ENCODE measurements at places on chromosomes 3 and 15.

- no peak for DNase-seq
These were observed 6.6 kb downstream of the ZBED2 start for GRCh38 chr3:111588527-111588926.

GRCh38 chr3:185927501-185928200 is 10.2 kb downstream of the TRA2B start:
- DNase-seq, result no peak

DNA sequence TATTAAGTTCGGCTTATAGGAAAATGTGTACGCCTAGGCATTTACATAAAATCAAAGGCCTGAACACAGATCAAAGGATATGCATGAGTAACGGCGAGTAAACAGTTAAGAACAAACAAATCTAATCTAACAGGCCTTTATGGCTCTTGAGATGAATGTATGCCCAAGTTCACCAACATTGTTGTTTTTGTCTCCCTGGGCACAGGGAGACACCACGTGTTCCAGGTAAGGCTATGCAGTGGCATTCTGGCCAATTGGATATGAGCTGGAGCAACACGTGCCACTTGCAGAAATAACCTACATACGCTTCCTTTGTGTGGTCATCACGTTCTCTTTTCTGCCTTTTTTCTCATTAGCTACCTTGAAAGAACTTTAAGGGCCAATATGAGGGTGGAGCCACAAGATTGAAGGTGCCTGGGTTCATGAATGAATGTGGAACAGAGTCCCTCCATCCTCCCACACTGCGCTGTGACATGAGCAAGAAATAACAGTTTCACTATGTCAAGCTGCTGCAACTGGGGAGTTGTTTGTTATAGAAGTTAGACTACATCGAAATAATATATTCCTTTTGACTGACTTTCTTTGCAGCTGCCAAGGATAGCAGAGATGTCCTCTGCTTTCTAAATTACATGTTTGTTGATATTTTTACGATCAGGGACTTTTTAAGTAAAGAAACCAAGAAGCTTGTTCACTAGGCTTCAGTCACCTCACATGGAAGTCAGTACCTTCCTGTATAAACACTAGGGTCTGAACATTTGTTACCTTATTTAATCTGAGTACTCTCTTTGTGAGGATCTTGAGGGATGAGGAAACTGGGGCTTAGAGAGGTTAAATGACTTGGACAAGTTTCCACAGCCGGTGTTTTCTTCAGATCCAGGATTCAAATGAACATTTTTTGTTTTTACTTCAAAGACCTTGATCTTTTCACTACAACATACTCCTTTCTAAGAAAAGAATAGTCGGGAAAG is 427.5 kb upstream of the TBL1XR1 start:
- no peak for DNase-seq

- no peak for DNase-seq
These were observed 18.0 kb upstream of the C2CD4B start for GRCh38 chr15:62183130-62183529.

GRCh38 chr3:104556372-104557078 is 810.2 kb upstream of the ALCAM start:
- DNase-seq, result no peak

- DNase-seq, result no peak
These were observed 177.6 kb upstream of the BCL6 start for GRCh38 chr3:187922704-187923416.

DNA sequence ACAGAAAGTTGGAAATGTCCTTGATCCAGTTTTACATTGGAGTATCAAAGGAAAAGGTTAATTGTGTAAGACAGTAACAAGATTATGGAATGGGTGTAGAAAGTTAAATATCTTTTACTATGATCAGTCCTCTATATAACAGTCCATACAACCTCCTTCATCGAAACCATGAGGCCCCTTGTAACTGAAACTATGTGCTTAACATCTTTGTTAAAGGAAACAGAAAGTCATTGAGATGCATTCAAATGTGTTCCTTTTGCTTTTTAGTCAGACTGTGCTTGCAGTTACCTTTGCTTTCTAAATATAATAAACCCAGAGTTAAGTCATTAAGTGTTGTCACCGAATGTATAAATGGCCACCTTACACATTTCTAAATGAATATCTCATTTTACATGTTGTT is 1298.5 kb downstream of the ROBO2 start:
- DNase-seq, result no peak

- no peak for DNase-seq
These were observed 31.9 kb upstream of the ADGRG7 start for GRCh38 chr3:100577382-100578008.

DNA sequence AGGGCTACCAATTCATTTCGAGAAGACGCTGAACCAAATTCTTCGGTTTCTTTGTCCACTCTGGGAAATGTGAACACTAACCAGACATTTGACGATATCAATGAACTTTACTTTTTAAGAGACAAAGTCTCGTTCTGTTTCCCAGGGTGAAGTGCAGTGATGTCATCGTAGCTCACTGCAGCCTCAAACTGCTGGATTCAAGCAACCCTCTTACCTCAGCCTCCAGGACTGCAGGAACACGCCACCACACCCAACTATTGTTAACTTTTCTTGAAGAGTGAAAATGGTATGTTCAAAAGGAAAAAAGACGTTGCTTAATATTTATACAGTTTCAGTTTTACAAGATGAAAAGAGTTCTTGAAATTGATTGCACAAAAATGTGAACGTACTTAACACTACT is 30.6 kb downstream of the MB21D2 start:
- no peak for DNase-seq

GRCh38 chr3:47161983-47162696 is 1.8 kb downstream of the SETD2 start:
- no peak for DNase-seq

- no peak for DNase-seq
These were observed 8.1 kb upstream of the SCG3 start for GRCh38 chr15:51672913-51673857.

GRCh38 chr3:30695302-30696061 is 89.1 kb downstream of the TGFBR2 start:
- DNase-seq, result no peak

- DNase-seq, result no peak
These were observed 41.1 kb downstream of the LIMD1 start for GRCh38 chr3:45635475-45636256.

- DNase-seq, result no peak
These were observed 70.0 kb upstream of the UBE2E1 start for GRCh38 chr3:23735535-23736326.

GRCh38 chr15:93110502-93111040 is 21.6 kb upstream of the RGMA start:
- no peak for DNase-seq

GRCh38 chr3:192889679-192890078 is 28.0 kb downstream of the MB21D2 start:
- DNase-seq, result no peak

DNA sequence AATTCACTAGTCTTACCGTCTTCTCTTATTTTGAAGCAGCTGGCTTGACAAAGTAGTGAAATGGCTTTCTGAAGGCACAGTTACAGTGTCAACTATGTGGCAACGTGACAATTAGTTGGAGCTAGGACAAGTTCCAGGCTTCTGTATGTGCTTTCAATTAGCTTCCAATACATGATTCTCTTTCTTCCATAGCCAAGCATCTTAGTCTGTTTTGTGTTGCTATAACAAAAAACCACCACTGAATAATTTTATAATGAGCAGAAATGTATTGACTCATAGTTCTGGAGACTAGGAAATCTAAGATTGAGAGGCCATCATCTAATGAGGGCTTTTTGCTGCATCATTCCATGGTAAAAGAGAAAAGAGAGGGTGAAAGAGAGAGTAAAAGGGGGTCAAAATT is 365.1 kb upstream of the PLSCR5 start:
- no peak for DNase-seq

GRCh38 chr15:94287794-94288246 is 56.5 kb downstream of the MCTP2 start:
- DNase-seq, result no peak

- DNase-seq, result no peak
These were observed 98.9 kb upstream of the CHL1 start for GRCh38 chr3:97417-98258.

DNA sequence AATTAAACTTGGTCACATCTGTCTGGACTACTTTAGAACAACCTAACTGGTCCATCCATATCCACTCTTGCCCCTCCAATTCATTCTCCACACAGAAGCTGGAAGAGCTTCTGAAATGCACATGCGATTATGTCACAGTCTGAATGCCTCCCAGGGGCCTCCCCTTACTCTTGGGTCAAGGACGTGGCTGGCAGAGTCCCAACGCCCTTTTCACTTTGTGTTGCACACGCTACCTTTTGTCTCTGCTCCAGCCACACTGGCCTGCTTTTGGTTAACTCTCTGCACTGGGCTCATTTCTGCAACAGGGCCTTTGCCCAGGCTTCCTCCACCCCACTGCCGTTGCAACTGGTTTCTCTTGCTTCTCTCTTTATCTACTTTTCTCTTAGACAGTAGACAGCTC is 245.2 kb downstream of the IL20RB start:
- no peak for DNase-seq

DNA sequence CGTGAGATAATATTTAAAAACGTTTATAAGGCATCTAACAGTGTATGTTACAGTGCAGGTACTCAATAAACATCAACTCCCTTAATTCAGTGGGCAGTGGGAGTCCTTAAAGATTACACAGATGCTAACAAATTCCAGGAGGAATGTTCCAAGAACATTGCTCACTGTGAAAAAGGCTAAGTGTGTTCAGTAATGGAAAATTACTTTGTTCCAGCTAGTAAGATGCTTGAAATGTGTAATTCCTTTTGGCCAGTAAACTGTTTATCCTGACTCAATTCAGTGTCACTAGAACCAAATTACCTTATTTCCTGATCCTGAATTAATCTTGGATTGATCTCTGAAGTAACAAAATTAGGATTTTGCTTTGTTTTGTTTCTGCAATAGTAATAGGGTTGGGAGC is 54.2 kb upstream of the SEMA6D start:
- no peak for DNase-seq

DNA sequence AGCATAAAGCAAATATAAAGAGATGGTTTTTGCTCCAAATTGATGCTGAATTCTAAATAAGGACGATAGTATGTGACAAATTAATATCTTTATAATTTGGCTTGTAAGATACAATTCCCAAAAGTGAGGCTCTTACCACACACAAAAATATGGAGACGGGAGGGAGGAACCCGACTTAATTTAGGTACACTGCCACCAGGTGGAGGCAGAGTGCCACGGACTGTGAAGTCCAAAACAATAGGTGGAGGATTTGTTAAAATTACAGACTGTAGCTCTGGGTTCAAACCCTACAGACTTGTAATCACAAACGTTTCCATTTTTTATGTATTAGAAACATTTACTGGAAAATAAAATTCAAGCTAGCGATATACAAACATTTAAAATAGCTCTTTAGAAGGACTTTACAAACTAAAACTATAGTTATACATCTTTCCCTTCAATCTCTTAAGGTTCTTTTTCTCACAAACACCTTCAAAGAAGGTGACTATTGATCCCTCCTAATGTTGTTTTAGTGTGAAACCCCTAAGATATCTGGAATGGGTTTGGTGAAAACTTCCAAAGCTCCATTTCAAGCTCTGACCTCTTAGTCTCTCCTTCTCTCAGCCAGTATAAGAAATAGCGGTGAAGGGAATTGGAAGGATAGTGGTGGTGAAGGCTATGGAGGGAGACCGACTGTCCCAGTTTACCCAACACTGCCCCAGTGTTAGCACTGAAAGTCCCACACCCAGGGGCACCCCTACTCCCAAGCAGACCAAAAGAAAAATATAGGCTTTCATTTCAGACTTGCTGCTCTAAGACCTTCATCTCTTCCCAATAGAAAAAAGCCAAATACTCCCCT is 89.7 kb downstream of the AQP9 start:
- DNase-seq, result peak; percentile 43

GRCh38 chr15:28914483-28915023 is 28.8 kb downstream of the APBA2 start:
- DNase-seq, result no peak

GRCh38 chr3:119557877-119558269 is 1.5 kb downstream of the CD80 start:
- DNase-seq, result no peak

DNA sequence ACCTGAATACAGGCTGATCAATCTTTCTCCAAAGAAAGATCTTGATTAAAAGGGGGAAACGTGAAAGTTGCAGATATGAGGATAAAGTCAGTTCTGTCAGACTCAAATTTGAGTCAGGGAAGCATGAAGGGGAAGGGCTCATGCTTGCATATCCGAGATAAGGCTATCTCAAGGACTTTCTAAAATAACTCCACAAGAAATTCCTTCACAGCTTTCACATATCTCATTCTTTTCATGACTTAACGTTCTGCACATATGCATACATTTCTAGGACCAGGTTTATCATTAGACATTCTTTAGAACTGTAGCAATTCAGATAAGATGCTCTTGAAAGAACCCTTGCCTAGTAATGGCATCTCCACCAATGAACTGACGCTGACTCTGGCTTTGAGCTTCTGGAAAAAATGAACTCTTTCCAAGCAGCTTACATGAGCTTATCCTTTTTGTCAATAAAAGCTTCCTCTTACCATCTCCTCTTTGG is 15.9 kb downstream of the SH3GL3 start:
- DNase-seq, result no peak

DNA sequence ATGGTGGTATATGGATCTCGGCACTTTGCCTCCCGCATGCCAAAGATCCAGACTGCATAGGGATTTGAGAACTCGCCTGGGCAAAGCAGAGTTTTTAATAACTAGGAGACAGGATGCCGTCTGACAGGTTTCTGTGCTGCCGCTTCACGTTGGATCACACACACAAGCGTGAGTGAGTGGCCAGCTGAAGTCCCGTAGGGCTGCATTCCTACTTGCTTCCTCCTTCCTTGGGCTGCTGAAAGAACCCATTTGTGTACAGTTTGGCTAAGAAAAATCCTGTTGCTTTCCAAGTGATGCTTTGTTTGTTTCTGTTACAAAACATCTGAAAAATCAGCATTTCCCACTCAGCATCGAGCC is 604.3 kb upstream of the CFAP20DC start:
- DNase-seq, result no peak

DNA sequence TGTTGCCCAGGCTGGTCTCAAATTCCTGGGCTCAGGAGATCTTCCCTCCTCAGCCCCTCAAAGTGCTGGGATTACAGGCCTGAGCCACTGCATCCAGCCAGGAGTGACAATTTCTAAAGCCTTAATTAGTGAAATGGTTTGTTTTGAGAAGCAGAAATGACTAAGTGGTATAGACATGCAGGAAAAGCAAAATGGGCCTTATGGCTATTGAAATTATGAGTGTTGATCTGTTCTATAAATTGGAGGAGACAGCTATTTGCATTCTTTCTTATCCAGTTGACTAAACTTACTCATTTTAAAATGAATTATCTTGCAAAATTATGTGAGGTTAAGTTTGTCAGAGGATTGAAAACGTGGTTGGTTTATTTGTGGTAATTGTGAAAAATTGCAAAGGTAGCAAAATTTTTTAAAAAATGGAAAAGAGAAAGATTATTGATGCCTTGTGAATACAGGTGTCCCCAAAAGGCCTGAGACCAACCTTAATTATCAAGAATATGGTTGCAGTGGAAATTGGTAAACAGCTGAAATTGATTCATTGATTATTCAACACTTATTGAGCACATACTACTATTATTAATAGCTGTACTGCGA is 7.9 kb downstream of the RAP2B start:
- no peak for DNase-seq

Measured in activated CD8-positive, alpha-beta memory T cell treated with anti-CD3 and anti-CD28 coated beads for 1 hour (primary cell).